ENCODE measurements at places on chromosomes 7 and 10.
A peak's percentile ranks its signal among the peaks of the same experiment; 100 is the strongest.

DNA sequence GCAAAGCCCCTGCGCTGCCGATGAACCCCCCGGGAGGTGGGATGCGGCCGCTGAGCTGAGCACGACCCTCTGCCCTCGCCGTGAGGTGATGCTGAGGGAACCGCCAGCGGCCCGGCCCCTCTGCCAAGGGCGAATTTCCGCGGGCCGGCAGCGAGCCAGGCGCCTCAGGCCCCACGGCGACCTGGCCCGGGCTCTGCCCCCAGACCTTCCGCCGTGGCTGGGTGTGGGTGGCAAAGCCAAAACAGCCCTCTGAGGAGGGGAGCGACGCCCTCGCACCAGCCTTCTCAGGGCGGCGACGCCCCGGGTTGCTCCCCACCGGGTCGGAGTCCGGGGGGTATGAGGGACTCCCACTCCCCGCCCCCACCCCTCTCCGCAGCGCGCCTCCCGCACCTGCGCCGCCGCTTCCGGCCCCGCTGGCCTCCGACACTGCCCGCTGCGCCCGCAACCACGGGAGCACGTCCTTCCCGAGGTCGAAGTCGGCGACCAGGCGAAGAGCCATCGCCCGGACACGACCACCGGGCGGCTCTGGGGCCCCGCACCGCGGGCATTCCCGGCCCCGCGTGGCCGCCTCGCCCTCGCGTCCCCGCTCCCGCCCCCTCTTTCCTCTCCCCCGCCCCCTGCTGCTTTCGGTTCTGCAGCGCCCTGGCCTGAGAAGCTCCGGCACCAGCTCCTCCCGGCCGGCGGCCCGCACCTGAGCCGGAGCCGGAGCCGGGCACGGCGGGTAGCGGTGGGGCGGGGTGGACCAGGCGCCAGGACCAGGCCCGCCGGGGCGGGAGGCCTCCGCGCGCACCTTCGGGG is at the start of gene GSAP:
Gene GSAP (minus strand): TSS at position 527 of the 798 bp plus-strand sequence. CDS start 28 bp downstream, at position 499.
- H3K4me3 ChIP-seq = peak within 1 kb of the TSS; percentile 74
- no peaks in the 10 kb centered on the region for H3K27me3 ChIP-seq
- DNase-seq = peak; percentile 37
- H3K36me3 ChIP-seq = peaks cover 3% of the 10 kb centered on the region
- H3K27ac ChIP-seq = peak within 1 kb of the TSS; percentile 80

- H3K4me3 ChIP-seq = no peak overlapping the region
- peaks cover 19% of the 10 kb centered on the region for H3K27me3 ChIP-seq
- DNase-seq = no peak
- H3K4me1 ChIP-seq = no peaks in the 10 kb centered on the region
- peaks cover 6% of the 10 kb centered on the region for H3K36me3 ChIP-seq
- peak overlapping the region; percentile 32 for H3K27ac ChIP-seq
Observed at GRCh38 chr10:42985436-42986316, 91.2 kb upstream of the RET start.

DNA sequence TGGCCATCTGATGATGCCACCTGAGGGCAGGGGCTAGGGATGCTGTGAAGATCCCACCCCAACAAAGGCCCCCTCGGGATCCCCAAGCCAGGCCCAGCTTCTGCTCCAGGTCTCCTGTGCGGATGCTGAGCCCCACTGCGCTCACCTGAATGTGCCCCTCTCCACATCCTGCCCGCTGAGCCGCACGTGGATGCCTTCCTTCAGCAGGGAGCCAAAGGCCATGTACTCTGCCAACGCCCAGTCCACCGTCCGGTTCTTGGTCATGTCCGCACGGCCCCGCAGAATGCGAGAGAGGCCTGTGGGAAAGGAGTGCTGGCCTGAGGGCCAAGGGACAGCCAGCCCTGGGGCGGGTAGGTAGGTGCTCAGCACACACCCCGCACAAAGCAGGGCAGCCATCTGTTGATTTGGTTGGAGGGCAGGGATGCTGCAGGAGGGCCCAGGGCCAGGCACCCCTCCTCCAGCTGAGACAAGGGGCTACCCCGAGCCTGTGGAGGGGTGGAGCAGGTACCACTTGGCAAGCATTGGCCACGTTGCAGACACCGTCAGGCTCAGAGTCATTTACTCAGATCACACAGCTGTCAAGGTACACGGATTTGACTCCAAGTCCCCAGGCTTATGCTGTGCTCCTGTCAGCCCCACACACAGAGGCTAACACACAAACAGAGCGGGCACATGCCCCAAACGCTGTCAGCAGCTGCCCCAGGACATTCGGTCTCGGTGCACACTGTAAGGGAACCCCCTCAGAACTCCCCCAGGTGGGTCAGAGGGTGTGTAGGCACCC is 19.2 kb downstream of the OGDHL start:
- H3K4me3 ChIP-seq = no peak overlapping the region
- H3K4me1 ChIP-seq = no peaks in the 10 kb centered on the region
- no peaks in the 10 kb centered on the region for H3K36me3 ChIP-seq
- DNase-seq = no peak

- no peaks in the 10 kb centered on the region for H3K36me3 ChIP-seq
- H3K27ac ChIP-seq = no peak overlapping the region
- DNase-seq = no peak
- no peaks in the 10 kb centered on the region for H3K4me1 ChIP-seq
- no peak overlapping the region for H3K4me3 ChIP-seq
Observed at GRCh38 chr10:20455774-20456173, 441.3 kb downstream of the NEBL start.

DNA sequence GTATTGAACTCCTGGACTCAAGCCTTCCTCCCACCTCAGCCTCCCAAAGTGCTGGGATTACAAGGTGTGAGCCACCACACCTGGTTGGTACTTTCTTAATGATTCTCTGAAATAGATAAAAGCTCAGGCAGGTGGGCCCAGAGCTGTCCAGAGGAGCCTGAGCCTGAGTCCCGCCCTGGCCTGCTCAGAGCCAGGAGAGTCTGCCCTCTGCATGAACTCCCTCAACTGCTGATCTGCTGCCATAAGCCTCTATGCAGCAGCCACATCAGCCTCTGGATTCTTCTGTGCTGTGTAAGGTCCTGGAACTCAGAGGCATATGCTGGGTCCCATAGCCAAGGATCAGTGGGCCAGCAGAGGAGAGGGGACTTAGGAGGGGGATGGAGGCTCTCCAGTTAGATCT is 23.1 kb upstream of the DDIT4 start:
- H3K4me3 ChIP-seq = peak overlapping the region; percentile 70
- peaks cover 14% of the 10 kb centered on the region for H3K36me3 ChIP-seq
- peaks cover 53% of the 10 kb centered on the region for H3K4me1 ChIP-seq
- H3K27me3 ChIP-seq = no peaks in the 10 kb centered on the region

Data from effector memory CD8-positive, alpha-beta T cell (primary cell).